ENCODE measurements at places on chromosomes 7 and 10. TPM values are rescaled to one million over a fixed set of nuclear protein-coding genes. Genes with fewer than 3 reads are reported as not detected.

GRCh38 chr7:134562136-134562535, 13.2 kb downstream of the AKR1B15 start:
- peak; percentile 8 for DNase-seq

GRCh38 chr7:101556453-101556968, 72.6 kb downstream of the MYL10 start:
- DNase-seq: no peak

DNA sequence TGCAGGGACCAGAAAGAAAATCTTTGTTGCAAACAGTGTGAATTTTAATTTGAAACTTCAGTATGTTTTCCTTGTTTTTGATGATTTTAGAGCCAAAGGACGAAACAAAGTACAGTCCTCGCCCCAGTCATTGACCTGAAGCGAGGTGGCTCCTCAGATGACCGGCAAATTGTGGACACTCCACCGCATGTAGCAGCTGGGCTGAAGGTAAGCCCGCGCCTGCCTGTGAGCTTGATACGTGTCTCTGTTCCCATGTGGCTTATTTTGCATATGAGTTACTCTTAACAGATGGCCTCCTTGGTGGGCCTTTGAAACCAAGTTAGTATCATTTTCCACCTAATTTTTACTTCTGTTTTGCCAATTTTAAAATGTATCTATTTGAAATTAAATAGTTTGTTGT, 12.3 kb downstream of the RBM17 start:
- no peak for DNase-seq

DNA sequence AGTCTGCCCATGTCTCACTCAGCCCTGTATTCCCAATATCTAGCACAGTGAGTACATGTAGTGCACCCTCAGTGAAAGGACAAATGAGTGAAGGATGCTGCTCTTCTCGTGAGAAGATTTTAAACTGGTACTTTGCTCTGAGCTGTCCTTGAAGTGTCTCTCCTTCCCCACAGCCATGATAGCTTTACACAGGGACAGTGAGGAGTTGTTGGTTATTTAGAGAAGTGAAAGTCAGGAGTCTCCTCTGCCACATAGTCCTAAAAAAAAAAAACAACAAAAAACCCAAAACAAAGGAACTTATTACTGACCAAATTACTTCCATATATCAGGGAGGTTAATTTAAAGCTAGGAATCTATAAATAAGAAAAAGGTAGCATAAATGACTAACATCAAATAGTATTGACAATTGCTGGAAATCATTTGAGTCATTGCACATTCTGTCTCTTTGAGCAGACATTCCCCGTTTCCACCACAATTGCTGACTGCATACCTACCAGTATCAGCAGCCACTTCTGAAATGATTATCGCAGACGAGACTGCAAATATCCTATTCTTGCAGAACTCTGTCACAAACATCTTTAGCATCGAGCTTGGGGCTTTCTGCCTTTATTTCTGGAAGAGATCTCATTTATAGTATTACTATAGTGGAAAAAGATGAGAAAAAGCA, 202.1 kb downstream of the PTEN start:
- no peak for DNase-seq

GRCh38 chr7:90661290-90662151, 65.4 kb downstream of the CDK14 start:
- peak; percentile 16 for DNase-seq

DNA sequence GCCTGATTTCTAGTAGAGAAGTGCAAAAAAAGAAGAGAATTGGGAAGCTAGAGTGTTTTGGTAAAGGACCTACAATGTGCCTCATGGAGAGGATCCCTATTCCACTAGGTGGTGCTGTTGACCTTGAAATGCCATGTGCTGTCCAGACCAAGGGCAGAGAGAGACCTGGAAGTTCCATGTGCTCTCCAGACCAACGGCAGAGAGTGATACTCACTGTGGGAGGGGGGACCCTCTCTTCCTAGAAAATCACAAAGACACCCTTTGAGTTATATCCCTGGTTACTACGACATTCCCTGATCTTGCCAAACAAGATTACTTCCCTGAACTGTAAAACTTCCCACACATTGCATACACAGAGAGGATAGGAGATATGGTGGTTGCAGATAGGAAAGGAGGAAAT, 212.7 kb upstream of the ZNF804B start:
- no peak for DNase-seq

BMS1 gene
- total RNA-seq: 13.5 TPM

Data from skin of body (tissue), 3 donors.